Activated T-cell treated with anti-CD3 and anti-CD28 coated beads for 24 hours (primary cell): ENCODE measurements at places on chromosomes 3 and 15.

- DNase-seq, result no peak
Measured at GRCh38 chr3:17741621-17742101, 770 bp downstream of the TBC1D5 start.

- no peak for DNase-seq
Measured at GRCh38 chr3:58104712-58105111, 96.5 kb downstream of the FLNB start.

- no peak for DNase-seq
Measured at GRCh38 chr3:36663666-36664291, 100.6 kb downstream of the DCLK3 start.

DNA sequence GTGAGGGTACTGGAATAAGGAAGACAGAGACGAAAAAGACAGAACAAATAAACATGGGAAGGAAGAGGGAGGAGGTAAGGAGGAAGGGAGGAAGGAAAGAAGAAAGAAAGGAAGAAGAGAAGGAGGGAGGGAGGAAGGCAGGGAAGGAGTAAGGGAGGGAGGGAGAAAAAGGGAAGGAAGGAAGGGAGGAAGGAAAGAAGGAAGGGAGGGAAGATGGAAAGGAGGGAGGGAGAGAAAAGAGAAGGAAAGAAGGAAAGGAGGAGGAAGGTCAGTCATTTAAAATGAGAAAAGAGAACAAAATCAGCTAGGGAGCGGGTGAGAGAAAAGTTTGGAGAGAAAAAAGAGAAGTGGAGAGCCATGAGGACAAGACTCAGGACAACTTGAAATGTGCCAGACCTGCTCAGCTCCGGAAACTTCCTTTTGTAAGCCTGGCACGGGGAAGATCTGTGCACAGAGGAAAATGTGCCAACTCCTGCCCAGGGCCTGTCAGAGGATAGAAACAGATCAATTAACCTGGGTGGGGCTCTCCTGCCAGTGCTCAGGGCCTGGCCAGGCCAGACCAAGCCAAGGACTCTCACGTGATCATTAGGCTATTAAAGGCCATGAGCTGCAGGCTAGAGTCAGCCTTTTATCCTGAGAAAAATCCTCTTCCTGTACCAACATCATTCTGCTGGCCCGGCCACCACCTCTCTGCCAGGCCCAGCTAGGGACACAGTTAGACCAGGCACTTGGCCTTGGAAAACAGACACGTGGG lies 50.1 kb upstream of the BCL6 start:
- no peak for DNase-seq

GRCh38 chr15:95266451-95267061 lies 1035.2 kb downstream of the MCTP2 start:
- no peak for DNase-seq

- DNase-seq, result no peak
Measured at GRCh38 chr3:68059628-68060152, 405.3 kb upstream of the SUCLG2 start.

- DNase-seq, result peak; percentile 11
Measured at GRCh38 chr15:82663186-82663600, 16.0 kb upstream of the CPEB1 start.

DNA sequence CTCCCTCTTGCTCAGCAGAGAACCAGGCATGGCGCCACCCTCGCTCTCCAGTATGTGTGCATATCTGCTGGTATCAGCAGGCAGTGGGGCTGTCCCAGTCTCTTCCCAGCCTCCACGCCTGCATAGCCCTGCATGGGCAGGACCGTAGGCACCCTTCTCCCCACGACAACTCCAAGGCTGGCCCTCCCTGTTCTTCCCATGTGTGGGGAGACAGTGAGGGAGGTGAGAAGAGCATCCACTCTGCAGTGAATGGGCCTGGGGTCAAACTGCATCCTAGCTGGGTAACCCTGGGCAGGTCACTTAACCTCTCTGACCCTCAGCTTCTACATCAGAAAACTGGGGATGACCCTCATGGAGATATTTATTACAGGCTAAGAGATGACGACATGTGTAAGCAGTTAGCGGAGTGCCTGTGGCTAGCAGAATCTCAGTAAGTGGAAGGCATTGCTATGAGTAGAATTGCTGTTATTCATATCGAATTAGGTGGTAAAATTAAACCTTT lies 13.3 kb upstream of the SSUH2 start:
- DNase-seq, result no peak

DNA sequence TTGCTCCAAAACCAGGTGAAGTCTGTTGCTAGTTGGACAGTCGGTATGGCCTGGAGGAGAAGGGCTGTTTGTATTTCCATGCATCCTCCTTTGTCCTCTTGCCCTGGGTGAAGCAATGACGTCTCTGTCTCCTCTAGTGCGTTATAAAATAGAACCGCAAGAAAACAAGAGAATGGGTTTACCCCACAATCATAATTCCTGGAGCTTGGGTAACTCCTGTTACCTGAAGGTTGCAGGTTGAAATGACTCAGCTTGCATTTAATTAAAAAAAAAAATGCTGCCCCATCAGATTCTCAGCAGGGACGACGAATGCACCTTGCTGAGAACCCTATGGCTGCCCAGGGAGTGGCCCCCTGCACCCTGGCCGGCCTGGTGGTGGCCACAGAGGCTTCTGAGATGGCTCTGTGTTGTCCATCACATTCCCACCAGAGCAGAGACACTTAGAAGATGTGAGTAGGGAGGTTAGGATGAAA lies 228.2 kb upstream of the BHLHE40 start:
- DNase-seq, result no peak

- no peak for DNase-seq
Measured at GRCh38 chr3:188361888-188362287, 207.9 kb downstream of the LPP start.

- no peak for DNase-seq
Measured at GRCh38 chr15:23854203-23854911, 167.3 kb upstream of the NDN start.

GRCh38 chr3:77976079-77976478 lies 936.2 kb downstream of the ROBO2 start:
- DNase-seq, result no peak

DNA sequence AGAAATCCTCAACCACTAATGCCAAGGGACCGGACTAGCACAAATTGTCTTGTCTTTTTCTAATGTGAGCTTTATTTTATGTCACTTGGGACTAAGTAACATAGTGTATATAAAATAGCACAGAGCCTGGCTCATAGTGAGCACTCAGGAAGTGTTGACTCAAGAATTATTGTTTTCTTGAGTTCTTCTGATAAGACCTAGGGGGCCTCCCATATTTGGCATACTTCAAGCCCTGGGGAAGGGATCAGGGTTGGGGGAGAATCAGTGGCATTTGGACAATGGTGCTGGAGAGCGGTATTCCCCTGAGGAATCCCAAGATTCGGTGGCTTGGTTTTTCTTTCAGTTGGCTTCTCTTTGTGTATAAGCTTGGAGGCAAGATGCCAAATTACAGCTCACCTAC lies 19.4 kb downstream of the ZNF80 start:
- no peak for DNase-seq

GRCh38 chr3:197191897-197192296 lies 106.5 kb downstream of the DLG1 start:
- no peak for DNase-seq

DNA sequence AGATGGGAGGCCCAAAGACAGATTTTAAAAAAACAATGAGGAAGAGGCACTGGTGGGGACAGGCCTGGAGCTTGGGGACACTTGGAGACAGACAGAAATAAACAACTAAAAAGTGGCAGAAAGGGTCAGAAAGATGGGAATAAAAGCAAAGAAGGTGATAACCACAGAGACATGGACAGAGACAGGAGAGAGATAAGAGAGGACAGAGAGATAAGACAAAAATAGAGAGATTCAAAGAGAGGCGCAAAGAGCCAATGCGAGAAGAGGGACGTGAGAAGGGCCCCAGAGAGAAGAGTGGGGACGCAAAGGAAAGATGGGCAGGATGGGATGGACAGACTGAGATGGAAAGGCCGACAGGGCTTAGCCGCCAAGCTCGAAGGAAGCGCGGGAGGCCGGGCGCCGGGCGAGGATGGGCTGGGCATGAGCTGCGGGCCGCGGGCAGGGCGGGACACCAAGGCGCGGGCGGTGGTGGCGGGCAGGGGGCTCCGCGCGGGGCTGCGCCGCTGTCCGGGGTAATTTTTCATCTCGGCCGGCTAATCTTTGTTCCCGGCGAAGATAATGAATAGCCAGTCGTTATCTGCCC lies 3.1 kb upstream of the GATA2 start:
- no peak for DNase-seq
